ENCODE measurements at places on chromosomes 11 and 22. TPM values are rescaled to one million over a fixed set of nuclear protein-coding genes. Genes with fewer than 3 reads are reported as not detected.

GRCh38 chr22:46551996-46552395 lies 14.6 kb upstream of the CELSR1 start:
- H3K27me3 ChIP-seq, result no peaks in the 10 kb centered on the region
- H3K4me3 ChIP-seq, result no peak overlapping the region
- H3K4me1 ChIP-seq, result no peaks in the 10 kb centered on the region
- no peak overlapping the region for H3K27ac ChIP-seq
- no peak for DNase-seq

DNA sequence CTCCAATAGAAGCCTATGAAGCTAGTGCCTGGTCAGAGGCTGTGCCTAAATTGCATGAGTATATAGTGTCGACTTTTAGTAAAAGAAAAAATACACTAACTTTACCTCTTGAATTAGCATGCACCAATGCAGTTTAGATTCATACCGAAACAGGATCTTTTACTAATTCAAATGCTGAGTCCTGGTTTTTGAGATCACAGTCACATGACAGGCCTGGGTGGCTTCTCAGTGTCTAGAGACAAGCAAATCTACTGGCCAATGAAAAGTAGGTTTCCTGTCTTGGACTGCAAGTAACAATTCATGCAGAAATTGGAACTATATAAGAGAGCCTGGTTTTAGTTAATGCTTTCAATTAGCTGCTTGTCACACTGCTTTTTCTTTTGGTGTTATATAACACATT lies 7.2 kb downstream of the ARHGEF12 start:
- peaks cover 18% of the 10 kb centered on the region for H3K4me1 ChIP-seq
- no peak for DNase-seq
- H3K27ac ChIP-seq, result no peak overlapping the region
- no peak overlapping the region for H3K4me3 ChIP-seq

DNA sequence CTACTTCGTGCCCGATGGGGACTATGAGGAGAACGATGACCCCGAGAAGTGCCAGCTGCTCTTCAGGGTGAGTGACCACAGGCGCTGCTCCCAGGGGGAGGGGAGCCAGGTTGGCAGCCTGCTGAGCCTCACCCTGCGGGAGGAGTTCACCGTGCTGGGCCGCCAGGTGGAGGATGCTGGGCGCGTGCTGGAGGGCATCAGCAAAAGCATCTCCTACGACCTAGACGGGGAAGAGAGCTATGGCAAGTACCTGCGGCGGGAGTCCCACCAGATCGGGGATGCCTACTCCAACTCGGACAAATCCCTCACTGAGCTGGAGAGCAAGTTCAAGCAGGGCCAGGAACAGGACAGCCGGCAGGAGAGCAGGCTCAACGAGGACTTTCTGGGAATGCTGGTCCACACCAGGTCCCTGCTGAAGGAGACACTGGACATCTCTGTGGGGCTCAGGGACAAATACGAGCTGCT lies 751 bp downstream of the FIBIN start:
- peak overlapping the region; percentile 54 for H3K4me3 ChIP-seq
- no peaks in the 10 kb centered on the region for H3K36me3 ChIP-seq
- no peaks in the 10 kb centered on the region for H3K27me3 ChIP-seq
- peak; percentile 31 for DNase-seq
- peak overlapping the region; percentile 74 for H3K27ac ChIP-seq

GRCh38 chr22:42714768-42715390 lies 5.8 kb downstream of the A4GALT start:
- no peaks in the 10 kb centered on the region for H3K27me3 ChIP-seq
- H3K4me3 ChIP-seq, result no peak overlapping the region
- H3K27ac ChIP-seq, result peak overlapping the region; percentile 25
- no peak for DNase-seq
- H3K36me3 ChIP-seq, result no peaks in the 10 kb centered on the region

DNA sequence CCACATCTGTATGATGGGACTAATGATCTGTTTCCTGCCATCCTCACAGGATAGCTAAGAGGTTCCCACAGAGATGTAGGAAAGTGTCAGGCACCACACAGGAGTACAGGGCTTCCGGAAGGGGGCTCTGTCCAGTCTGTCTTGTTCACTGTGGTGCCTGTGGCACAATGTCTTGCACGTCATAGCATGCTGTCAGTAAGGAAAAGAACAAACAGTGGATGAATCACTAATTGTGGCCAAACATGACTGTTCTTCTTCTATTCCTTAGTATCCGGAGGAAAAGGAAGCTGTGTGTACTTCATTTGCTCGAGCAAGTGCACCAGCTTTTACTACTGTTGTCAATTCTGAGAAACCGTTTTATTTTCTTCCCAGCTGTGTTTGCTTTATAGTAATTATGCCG lies 73.4 kb upstream of the YWHAH start:
- no peaks in the 10 kb centered on the region for H3K27me3 ChIP-seq
- no peaks in the 10 kb centered on the region for H3K4me1 ChIP-seq
- no peak overlapping the region for H3K27ac ChIP-seq
- DNase-seq, result no peak
- no peaks in the 10 kb centered on the region for H3K36me3 ChIP-seq

GRCh38 chr11:47235163-47235562 lies 13.5 kb downstream of the ACP2 start:
- no peaks in the 10 kb centered on the region for H3K4me1 ChIP-seq
- no peak overlapping the region for H3K27ac ChIP-seq
- H3K4me3 ChIP-seq, result no peak overlapping the region
- no peak for DNase-seq
- H3K27me3 ChIP-seq, result no peaks in the 10 kb centered on the region
- no peaks in the 10 kb centered on the region for H3K36me3 ChIP-seq

Gene FAM180B
- 0.21 TPM for total RNA-seq

DNA sequence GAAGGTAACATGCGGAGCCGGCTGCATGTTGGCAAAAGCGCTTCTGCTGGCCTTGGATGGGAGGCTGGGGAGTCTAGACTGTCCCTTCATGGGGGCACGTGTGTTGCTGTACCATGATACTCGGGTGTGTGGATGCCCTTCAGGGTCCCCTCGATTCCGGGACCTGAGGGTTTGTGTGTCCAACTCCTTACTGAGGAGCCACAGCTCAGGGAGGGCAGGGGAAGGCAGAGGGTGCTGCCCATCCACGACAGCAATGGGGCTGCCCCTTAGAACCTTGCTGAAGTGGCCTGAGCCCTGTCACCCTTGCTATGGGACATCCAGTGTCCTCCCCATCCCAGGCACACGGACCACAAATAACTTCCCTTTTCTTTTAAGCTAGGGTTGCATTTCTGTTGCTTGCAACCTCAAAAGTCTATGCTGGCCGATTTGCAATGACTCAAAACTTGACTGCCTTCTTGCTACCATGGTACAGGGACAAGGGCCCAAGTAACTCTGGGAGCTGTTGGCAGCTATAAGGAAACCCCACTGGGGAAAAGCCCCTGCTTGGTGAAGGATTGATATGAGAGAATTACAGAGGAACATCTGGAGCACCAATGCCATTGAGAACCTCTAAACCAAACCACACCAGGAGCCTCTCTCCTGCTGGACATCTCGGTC lies 43.8 kb downstream of the RTL6 start:
- H3K4me3 ChIP-seq, result no peak overlapping the region
- H3K27ac ChIP-seq, result no peak overlapping the region
- no peaks in the 10 kb centered on the region for H3K36me3 ChIP-seq
- no peaks in the 10 kb centered on the region for H3K4me1 ChIP-seq

GRCh38 chr11:108278546-108278945 lies 55.7 kb downstream of the ATM start:
- DNase-seq, result no peak
- no peaks in the 10 kb centered on the region for H3K27me3 ChIP-seq
- no peak overlapping the region for H3K4me3 ChIP-seq
- H3K36me3 ChIP-seq, result no peaks in the 10 kb centered on the region

- H3K4me3 ChIP-seq, result no peak overlapping the region
- H3K4me1 ChIP-seq, result no peaks in the 10 kb centered on the region
- no peak overlapping the region for H3K27ac ChIP-seq
- H3K36me3 ChIP-seq, result no peaks in the 10 kb centered on the region
- no peak for DNase-seq
- H3K27me3 ChIP-seq, result peaks cover 9% of the 10 kb centered on the region
Observed at GRCh38 chr11:58905011-58905720, 34.1 kb upstream of the GLYATL1 start.

- H3K27ac ChIP-seq, result no peak overlapping the region
- H3K4me3 ChIP-seq, result no peak overlapping the region
- no peak for DNase-seq
- H3K4me1 ChIP-seq, result no peaks in the 10 kb centered on the region
- H3K27me3 ChIP-seq, result no peaks in the 10 kb centered on the region
- no peaks in the 10 kb centered on the region for H3K36me3 ChIP-seq
Observed at GRCh38 chr11:12941671-12942070, 67.4 kb upstream of the RASSF10 start.

- no peak for DNase-seq
- H3K36me3 ChIP-seq, result no peaks in the 10 kb centered on the region
- no peaks in the 10 kb centered on the region for H3K27me3 ChIP-seq
- no peaks in the 10 kb centered on the region for H3K4me1 ChIP-seq
Observed at GRCh38 chr11:72848846-72849466, 34.7 kb downstream of the ATG16L2 start.

GRCh38 chr22:46563381-46564083 lies 26.1 kb upstream of the CELSR1 start:
- H3K4me1 ChIP-seq, result no peaks in the 10 kb centered on the region
- H3K27ac ChIP-seq, result no peak overlapping the region
- no peaks in the 10 kb centered on the region for H3K36me3 ChIP-seq
- H3K27me3 ChIP-seq, result no peaks in the 10 kb centered on the region

- peaks cover 18% of the 10 kb centered on the region for H3K4me1 ChIP-seq
- H3K36me3 ChIP-seq, result no peaks in the 10 kb centered on the region
- H3K27me3 ChIP-seq, result no peaks in the 10 kb centered on the region
- no peak overlapping the region for H3K27ac ChIP-seq
Observed at GRCh38 chr11:2717561-2718325, 17.9 kb upstream of the KCNQ1OT1 start.

Gene POTEH
- not detected for total RNA-seq

Gene TMEM132A
- total RNA-seq, result 47.7 TPM

DNA sequence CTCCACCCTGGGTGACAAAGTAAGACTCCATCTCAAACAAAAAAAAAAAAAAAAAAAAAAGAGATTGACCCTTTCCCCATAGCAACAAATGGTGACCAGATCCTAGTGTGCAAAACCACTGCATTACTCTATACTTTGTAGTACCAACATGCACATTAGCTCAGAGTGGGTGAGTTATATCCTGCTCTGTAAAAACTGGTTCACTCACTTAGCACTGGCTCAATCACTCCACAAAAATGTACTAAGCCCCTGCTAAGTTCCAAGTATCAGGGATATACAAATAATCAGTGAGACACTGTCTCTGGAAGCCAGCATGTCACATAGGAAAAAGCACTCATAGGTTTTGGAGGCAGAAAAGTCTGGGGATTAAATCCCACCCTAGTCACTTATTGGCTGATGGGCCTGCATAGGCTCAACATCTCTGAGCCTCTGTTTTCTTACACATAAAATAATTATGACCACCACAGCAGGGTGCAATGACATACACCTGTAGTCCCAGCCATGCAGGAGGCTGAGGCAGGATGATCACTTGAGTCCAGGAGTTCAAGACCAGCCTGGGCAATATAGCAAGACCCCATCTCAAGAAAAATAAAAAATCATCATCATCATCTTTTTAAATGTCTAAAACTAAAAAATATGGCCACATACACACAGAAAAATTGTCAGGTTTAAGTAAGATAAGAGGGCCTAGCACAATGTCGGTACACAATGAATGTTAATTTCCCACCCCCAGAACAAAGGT lies 11.9 kb downstream of the FAM168A start:
- H3K27ac ChIP-seq, result no peak overlapping the region
- H3K4me3 ChIP-seq, result no peak overlapping the region
- no peaks in the 10 kb centered on the region for H3K36me3 ChIP-seq
- H3K4me1 ChIP-seq, result no peaks in the 10 kb centered on the region
- DNase-seq, result no peak
- H3K27me3 ChIP-seq, result no peaks in the 10 kb centered on the region

DNA sequence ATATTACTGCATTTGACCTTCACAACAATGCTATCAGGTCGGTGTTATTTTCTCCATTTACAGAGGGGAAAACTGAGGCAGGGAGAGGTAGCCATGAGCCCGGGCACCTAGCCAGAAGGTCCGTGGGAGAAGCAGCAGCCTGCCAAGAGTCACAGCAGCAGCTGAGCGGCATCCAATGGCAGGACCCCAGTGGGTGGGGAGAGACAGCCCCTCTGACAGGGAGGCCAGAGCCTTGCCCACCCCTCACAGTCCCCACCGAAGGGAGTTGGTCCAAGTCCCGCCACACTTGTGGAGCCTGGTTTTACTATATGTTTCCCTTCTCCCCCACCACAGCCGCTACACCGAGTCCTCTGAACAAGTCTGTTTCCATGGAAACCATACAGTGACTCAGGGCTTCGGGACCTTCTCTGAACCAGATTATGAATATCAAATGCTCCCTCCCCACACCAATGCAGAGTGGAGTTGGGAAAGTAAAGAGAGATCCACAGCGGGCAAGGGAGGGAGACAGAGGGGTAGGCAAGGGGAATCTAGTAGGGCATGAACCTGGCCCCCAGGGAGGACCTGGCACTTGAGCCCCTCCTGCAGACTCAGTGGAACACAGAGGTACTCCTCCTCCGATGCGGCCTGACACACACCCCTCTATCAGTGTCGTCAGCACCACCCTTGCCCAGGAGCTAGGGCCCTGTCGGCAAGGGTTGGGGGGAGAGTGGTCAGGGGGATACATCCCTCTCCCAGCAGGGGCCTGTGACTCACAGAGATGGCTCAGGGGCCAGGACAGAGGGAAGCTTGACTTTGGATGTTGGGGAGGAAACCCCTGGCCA lies 2.5 kb downstream of the CHST1 start:
- no peaks in the 10 kb centered on the region for H3K36me3 ChIP-seq
- no peak for DNase-seq
- H3K27ac ChIP-seq, result no peak overlapping the region
- H3K4me1 ChIP-seq, result peaks cover 8% of the 10 kb centered on the region

Gene MYRF
- total RNA-seq, result 10.6 TPM

- H3K27me3 ChIP-seq, result no peaks in the 10 kb centered on the region
- H3K27ac ChIP-seq, result no peak overlapping the region
- no peaks in the 10 kb centered on the region for H3K4me1 ChIP-seq
- no peak for DNase-seq
- H3K36me3 ChIP-seq, result no peaks in the 10 kb centered on the region
Observed at GRCh38 chr22:20741634-20742581, 32.0 kb upstream of the SERPIND1 start.

Gene ADAMTS15
- total RNA-seq, result 2.4 TPM

Gene GDPD4
- not detected for total RNA-seq

GRCh38 chr11:46075168-46075567 lies 46.1 kb downstream of the PHF21A start:
- no peak overlapping the region for H3K27ac ChIP-seq
- no peaks in the 10 kb centered on the region for H3K36me3 ChIP-seq
- no peak overlapping the region for H3K4me3 ChIP-seq
- H3K27me3 ChIP-seq, result no peaks in the 10 kb centered on the region
- H3K4me1 ChIP-seq, result no peaks in the 10 kb centered on the region

Data from uterus (tissue), 4 donors.